ENCODE measurements at places on chromosomes 4 and X. TPM values are rescaled to one million over a fixed set of nuclear protein-coding genes. Genes with fewer than 3 reads are reported as not detected.

ATP1B4 gene
- not detected for total RNA-seq

SATL1 gene
- not detected for total RNA-seq

SLC9B1 gene
- 1.7 TPM for total RNA-seq

XG gene
- 13.4 TPM for total RNA-seq

AMTN gene
- not detected for total RNA-seq

SPP1 gene
- total RNA-seq: 0.29 TPM

FAM184B gene
- total RNA-seq: not detected

C1QTNF7 gene
- total RNA-seq: 0.50 TPM

AKAP14 gene
- total RNA-seq: not detected

PNMA6F gene
- total RNA-seq: not detected

SHOX gene
- not detected for total RNA-seq

CMC4 gene
- total RNA-seq: 11.6 TPM

VSIG4 gene
- not detected for total RNA-seq

IL13RA2 gene
- total RNA-seq: 44.8 TPM

DRP2 gene
- total RNA-seq: 2.3 TPM

SPON2 gene
- 1,031 TPM for total RNA-seq

COL4A6 gene
- 1.5 TPM for total RNA-seq

CD40LG gene
- not detected for total RNA-seq

IL13RA1 gene
- total RNA-seq: 65.7 TPM

CXCL11 gene
- total RNA-seq: 0.15 TPM

ARHGEF38 gene
- not detected for total RNA-seq

ABLIM2 gene
- total RNA-seq: under 0.01 TPM

PRMT9 gene
- total RNA-seq: 9.9 TPM

COQ2 gene
- 8.9 TPM for total RNA-seq

PLXNA3 gene
- 24.0 TPM for total RNA-seq

ARAP2 gene
- total RNA-seq: 1.2 TPM

XAGE1A gene
- not detected for total RNA-seq

CT45A8 gene
- total RNA-seq: not detected

S100P gene
- total RNA-seq: not detected

All from smooth muscle cell of trachea (primary cell).